ENCODE measurements at places on chromosomes 5 and 9.

DNA sequence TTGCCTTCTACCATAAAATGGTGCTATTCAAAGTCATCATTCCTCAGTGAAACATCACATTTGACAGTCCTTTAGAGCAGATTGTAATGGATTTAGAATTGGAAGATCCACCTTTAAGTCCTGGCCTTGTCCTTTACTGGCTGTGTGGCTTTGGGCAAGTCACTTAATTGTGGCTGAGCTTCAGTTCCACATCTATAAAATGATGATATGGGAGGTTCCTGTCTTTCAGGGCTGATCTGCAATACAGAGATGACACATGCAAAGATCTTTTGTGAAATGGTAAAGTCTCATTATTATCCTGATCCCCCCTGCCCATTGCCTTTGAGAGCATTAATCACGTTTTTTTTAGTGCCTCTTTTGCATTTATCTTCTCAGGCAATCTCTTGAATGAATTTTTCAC lies 58.2 kb downstream of the ZFAND5 start:
- no peak for DNase-seq

DNA sequence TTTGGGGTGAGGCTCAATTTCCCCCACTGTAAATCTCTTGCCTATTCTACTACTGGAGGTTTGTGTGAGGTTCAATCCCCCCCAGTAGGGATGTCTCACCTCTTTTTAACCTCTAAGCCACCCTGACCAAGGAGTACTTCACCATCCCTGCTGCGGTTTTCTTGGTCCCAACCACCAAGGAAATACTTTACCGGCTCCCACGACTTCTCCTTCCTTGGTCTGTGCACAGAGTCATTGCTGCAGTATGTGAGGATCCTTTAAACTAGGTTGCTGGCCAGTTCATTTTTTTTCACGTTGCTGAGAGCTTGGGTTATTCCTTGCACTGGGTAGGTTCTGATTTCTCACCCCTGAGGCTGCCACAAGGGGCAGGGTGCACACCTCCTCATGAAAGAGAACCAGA lies 22.5 kb upstream of the HMGCS1 start:
- DNase-seq = no peak

GRCh38 chr9:135661816-135662560 lies 1.1 kb upstream of the LCN9 start:
- no peak for DNase-seq

DNA sequence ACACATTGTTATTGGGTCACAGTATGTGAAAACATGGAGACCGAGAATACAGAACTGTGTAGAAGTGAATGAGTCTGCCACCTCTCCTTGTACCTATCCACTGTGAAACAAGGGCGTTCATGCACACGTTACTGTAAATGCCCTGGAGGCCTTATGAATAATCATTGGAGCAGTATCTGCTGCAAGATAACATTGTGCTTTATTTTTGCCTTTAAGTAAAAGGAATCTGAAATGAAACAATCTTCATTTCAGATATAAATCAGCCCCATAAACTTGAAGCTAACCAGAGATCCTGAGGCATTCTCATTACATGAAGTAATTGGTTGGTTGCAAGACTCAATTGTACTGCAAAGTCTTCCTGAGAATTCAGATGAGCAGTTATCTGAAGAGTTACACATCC lies 419.6 kb downstream of the KDM4C start:
- no peak for DNase-seq

GRCh38 chr5:107808671-107809137 lies 138.0 kb upstream of the EFNA5 start:
- DNase-seq = no peak

GRCh38 chr5:81898403-81898802 lies 73.4 kb upstream of the ATG10 start:
- no peak for DNase-seq

DNA sequence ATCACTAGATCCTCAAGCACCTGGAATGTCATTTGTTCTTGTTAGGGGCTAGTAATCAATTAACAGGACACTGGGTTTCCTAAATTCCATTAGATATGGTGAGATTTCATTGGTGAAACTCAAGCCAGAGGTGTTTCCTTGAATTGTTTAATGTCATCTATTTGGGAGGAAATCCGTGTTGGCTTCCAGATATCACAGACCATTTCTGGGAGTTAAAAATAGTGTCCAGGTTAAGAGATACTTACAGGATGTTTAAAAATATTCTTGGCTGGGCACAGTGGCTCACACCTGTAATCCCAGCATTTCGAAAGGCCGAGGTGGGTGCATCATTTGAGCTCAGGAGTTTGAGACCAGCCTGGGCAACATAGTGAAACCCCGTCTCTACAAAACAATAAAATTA lies 688.3 kb upstream of the WWC1 start:
- DNase-seq = no peak

- DNase-seq = no peak
These were observed 23.7 kb downstream of the CWC27 start for GRCh38 chr5:64792469-64792868.

DNA sequence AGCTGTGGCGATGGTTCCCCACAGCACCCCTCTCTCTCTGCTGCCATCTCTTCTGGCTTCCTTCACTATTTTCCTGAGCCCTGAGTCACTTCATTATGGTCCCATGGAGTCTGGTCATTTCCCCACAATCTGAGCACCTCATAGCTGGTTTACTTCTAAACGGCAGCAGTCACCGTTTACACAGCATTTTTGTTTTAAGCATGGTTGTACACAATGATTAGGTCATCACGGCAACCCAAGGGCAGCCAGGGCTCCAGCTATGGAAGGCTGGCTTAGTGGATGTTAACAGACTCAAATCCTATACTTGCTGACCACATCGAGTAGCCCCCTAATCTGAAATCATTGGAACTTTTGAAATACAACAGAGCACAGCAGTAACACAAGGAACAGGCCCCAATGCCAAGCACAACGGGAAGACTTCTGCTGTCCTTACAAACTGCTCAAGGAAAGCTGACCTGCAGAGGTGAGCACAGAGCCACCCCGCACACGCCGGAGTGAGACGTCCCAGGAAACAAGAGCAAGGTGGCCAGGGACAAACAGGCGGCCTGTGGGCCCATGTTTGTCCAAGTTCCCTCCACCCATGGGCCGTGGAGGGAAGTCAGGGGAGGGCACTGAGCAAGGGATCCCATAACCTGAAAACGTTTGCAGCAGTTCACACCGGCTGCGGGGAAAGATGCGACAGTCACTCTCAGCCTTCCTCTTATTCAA lies 22.9 kb downstream of the CAMSAP1 start:
- DNase-seq = peak; percentile 45

DNA sequence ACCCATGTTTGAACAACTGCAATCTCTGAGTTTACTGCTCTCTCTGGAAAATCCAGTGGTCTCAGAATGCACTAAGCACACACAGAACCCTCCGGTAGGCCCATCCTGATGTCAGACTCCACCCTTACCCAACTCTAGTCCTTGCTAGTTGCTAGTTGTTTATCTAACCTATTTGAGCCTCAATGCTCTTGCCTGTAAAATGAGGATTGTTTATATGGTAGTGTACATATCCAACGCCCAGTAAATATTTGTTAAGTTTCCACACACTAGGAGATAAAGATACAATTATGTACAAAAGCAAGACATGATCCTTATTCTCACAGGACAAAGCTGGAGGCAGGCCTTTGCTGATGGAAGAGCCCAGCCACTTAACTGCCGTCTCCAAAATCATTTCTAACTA lies 192.2 kb downstream of the SPOCK1 start:
- no peak for DNase-seq

GRCh38 chr5:77952636-77953212 lies 176.6 kb upstream of the TBCA start:
- DNase-seq = no peak

- no peak for DNase-seq
These were observed 66.5 kb downstream of the MED10 start for GRCh38 chr5:6311568-6312501.

Data from fibroblast of mammary gland (primary cell).